ENCODE measurements at places on chromosomes 7 and 10.

DNA sequence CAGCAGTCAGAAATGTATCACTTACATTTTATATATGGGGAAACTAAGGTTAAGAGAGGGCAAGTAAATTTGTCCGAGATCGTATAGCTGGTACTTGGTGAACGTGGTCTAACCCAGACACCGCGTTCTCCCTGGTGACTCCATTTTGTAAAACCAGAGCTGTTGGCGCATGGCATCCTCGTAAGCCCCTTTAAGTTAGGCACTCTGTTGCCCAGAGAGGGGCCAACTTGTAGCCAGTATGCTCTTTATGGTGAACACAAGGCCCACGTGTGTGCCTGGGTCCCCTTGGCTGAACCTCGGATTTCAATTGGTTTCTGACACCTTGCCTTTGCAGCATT is 39.7 kb upstream of the ZNF518A start:
- DNase-seq = no peak

DNA sequence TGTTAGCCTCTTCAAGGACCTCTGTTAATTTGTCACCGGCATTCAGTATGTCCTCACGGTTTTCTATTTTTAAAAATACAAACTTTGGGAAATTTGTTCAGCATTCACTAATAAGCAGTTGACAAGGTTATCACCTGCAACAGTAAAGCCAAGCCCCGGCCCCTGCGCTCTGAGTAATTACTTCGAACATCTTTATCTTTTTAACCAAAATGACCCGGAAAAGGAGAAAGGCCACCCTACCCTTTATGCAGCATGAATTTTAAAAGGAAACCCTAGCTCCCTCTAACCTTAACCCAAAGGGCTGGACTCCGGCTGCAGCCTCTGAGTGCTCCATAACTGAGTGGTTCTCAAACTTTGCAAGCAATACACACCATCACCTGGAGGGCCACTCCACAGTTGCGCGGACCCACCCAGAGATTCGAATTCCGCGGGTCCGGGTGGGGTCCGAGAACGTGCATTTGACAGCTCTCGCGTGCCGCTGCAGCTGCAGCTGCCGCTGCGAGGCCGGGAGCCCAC is 940 bp downstream of the NSMCE4A start:
- DNase-seq = no peak

- DNase-seq = no peak
These were observed 98.3 kb upstream of the NPVF start for GRCh38 chr7:25326501-25327156.

GRCh38 chr7:122038904-122039303 is 105.1 kb downstream of the AASS start:
- DNase-seq = no peak

DNA sequence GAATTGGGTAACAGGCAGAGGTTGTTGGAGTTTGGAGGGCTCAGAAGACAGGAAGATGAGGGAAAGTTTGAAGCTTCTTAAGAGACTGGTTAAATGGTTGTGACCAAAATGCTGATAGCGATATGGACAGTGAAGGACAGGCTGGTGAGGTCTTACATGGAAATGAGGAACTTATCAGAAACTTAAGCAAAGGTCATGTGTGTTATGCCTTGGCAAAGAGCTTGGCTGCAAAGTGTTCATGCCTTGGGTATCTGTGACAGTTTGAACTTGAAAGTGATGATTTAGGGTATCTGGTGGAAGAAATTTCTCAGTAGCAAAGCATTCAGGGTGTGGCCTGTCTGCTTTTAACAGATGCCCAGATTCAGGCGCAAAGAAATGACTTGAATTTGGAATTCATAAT is 64.5 kb upstream of the EEPD1 start:
- DNase-seq = no peak

DNA sequence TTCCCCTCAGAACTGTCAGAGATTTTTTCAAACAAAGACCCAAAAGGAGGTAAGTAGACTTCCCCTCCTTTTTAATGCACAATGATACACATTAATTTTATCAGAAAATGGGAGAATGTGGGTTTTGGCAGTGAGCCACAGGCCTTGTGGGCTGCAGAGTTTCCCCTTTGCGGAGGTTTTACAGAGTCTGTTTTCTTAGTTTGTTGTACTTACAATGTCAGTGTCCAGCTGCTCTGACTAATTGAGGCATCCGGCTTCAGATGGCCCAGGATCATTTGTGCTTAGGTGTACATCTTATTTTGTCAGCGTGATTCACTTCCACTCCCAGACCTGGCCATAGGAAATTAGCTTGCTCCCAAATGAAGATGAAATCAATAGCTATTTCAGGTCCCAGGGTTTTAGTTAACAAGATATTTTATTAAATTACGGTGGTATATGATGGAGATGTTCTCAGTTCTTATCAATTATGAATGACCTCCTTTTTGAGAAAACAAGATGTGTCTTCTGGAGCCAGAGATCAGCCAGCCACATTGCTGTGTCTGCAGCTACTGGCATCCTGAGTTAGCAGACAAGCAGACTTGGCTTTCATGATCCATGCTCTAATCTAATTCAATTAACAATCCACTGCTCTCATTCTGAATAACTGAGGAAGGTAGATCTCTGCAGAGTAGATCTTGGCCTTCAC is 1086.6 kb upstream of the SORCS1 start:
- no peak for DNase-seq

GRCh38 chr7:55962014-55962413 is 2.4 kb upstream of the NIPSNAP2 start:
- no peak for DNase-seq

DNA sequence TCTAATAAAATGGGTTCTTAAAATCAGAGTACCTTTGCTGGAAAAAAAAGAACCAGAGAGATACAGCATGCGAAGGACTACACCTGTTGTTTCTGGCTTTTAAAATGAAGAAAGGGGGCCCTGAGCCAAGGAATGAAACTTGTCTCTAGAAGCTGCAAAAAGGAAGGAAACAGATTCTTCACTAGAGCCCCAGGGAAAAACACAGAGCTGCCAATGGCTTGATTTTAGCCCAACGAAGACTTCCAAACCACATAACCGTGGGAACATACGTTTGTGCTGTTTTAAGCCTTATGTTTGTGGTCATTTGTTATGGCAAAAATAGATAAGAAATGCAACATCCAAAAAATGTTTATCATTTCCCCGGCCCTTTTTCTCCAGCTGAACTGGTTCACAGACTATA is 780.0 kb downstream of the SORCS1 start:
- DNase-seq = no peak

- DNase-seq = no peak
These were observed 12.8 kb upstream of the IRF5 start for GRCh38 chr7:128924707-128925588.

GRCh38 chr10:52940921-52941320 is 168.3 kb upstream of the MBL2 start:
- DNase-seq = no peak

DNA sequence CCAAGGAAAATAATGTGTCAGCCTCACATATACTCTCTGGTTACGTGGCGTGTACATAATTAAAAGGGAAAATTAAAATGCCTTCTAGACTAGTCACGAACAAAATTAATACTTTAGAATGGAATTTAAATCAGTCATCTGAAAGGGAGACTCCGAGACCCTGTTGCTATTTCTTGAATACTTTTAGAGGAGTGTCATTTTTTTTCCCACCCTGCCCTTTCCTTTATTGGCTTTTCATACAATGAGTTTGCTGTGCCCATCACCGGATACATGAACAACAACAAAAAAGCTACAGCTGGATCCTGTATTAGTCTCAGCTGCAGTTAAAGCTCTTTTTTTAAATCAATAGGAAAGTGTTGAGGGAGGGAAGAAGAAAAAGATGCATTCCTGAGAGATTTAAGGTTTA is 20.1 kb downstream of the CYTH3 start:
- DNase-seq = no peak

GRCh38 chr7:19215412-19215811 is 70.2 kb upstream of the FERD3L start:
- DNase-seq = peak; percentile 47

DNA sequence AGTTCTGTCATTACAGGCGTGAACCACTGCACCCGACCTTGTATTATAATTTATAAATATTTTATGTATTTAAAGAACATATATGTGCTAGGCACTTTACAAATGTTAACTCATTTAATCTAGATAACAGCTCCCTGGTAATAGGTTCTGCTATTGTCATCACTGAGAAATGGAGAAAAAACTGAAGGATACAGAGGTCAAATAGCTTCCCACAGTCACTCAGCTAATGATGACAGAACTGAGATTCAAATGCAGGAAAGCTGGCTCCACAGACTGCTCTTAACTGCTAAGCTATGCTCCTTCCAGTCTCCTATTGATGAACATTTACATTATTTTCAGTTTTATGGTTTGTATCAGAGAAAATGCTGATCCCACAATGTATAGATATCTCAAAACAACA is 28.9 kb downstream of the NXPH1 start:
- no peak for DNase-seq

GRCh38 chr7:149655784-149656183 is 117.6 kb downstream of the ZNF467 start:
- no peak for DNase-seq

DNA sequence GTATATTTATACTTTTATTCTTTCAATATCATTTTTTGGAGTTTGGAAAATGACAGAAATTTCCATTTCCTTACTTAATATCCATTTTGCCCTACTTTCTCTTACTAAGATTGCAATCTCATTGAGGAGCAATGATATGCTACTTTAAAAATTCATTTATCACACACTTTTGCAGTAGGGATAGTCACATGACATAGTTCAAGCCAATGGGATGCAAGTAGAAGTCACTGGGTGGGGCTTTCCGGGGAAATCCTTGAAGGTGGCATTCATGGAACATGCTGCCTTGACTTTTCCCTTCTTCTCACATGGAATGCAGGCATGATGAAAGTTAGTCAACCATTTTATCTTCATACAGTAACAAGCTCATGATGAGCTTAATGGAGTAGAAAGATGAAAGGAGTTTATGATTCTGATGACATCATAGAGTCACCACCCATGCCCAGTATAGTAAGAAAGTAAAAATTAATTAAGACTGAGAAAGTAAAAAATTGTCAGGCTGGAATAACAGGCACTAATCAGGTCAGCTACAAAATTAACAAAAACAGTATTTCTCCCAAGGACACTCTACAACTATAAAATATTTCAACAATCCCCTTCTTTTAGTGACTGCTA is 33.4 kb downstream of the IQUB start:
- DNase-seq = no peak

- no peak for DNase-seq
These were observed 109.9 kb upstream of the JAZF1 start for GRCh38 chr7:28290496-28290895.

GRCh38 chr7:147861058-147861716 is 729.4 kb upstream of the C7orf33 start:
- no peak for DNase-seq

GRCh38 chr7:141208539-141208938 is 134.7 kb downstream of the TMEM178B start:
- no peak for DNase-seq

DNA sequence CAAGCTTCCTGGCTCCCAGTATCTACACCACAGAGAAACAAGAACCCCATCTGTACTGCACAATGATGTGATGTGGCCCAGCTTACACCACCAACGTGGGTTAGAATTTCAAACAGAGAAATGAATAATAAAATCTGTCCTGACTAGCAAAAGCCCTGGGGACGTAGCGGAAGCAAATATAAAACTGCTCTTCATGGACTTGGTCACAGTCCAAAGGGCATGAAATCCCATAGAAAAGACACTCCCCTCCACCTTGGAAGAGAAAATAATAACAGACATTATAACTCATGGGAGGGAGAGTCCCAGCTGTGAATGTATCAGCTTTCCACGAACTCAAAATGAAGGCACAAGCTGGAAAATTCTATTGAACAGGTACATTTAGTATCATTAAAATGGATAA is 205.3 kb upstream of the GALNT17 start:
- DNase-seq = peak; percentile 18

- no peak for DNase-seq
These were observed 11.1 kb downstream of the CHST3 start for GRCh38 chr10:71975087-71975870.

DNA sequence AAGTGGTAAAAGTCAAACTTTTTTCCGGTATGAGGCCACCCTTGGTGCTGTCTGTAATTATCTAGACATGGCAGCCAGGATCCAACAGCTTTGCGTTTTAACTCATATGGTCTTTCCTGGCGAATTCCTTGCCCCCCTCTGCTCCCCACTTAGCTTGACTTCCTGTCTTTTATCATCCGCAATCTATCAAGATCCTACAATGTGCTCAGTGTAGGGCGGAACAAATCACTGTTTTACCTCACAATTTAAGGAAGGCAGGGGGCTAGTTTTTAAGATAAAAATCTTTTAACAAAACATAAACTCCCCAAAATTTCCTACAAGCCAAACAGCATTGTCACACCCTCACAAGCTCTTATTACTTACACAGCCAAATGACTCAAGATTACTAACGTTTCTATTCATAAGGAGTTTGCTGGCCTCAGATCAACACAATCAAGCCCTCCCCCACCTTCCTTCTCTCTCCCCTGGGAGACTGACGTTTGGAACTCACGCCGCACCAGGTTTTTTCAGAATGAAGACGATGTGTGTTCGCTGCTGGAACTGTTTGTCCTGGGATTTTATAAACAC is 1.3 kb upstream of the CDK14 start:
- DNase-seq = no peak

DNA sequence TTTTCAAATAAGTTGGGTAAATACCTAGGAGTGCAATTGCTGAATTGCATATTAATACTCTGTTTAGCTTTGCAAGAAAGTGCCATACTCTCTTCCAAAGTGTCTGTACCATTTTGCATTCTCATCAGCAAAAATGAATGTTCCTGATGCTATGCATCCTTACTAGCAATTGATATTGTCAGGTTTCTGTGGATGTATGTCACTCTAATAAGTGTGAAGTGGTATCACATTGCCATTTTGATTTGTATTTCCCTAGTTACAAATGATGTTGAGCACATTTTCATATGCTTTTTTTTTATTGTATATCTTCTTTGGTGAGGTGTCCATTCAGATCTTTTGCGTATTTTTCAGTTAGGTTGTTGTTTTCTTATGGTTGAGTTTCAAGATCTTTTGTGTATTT is 230.4 kb upstream of the MAGI2 start:
- no peak for DNase-seq

GRCh38 chr7:18553605-18554003 is 58.1 kb downstream of the HDAC9 start:
- DNase-seq = no peak

GRCh38 chr10:8927705-8928104 is 873.2 kb downstream of the GATA3 start:
- no peak for DNase-seq

DNA sequence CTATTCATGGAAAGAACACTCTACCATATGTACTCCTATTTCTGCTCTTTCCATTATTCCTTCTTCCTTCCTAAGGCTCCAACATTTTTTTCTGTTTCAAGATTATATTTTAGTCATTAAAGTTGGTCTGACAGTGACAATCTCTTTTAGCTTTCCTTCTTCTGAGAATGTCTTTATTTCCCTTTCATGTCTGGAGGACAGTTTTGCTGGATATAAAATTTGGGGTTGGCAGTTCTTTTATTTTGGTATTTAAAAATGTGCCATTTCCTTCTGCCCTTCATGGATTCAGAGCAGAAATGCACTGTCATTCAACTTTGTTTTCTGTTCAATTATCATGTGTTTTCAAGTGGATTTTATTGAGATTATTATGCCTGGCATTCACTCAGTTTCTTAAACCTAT is 53.1 kb downstream of the VSTM4 start:
- DNase-seq = no peak

Data from left renal pelvis (tissue), 4 donors.